Activated CD4-positive, alpha-beta T cell treated with anti-CD3 and anti-CD28 coated beads, Interleukin-2, amount 10 ng/mL, durations not matched to agents 24 days and 14 days (primary cell): ENCODE measurements at places on chromosomes 2 and 18. TPM values are rescaled to one million over a fixed set of nuclear protein-coding genes. Genes with fewer than 3 reads are reported as not detected.

DNA sequence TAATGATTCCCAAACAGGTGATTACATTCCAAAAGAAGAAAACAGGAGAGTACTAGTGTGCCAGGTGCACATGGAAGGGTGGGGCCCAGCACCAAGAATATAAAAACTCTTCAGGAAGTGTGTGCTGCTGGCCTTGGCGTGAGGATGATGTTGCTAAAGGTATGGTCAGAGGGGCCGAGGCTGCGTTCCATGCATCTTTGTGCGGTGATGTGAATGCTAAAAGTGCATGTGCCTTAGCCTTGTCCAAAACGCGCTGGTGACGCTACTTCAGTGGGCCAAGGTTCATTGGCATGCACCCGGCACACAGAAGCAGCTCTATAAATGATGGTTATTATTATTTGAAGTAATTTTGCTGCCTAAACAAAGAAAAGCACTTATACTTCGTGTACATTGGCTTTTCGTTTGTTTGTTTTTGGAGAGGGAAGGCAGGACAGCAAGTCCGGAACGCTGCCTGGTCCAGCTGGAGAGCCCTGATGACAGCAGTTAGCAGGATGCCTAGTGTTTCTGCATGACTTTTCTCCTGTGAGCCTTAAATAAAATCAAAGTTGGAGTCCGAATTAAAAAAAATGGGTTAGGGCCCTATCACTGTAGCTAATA lies 2.9 kb downstream of the ALKAL2 start:
- peaks cover 22% of the 10 kb centered on the region for H3K36me3 ChIP-seq
- peaks cover 29% of the 10 kb centered on the region for H3K27me3 ChIP-seq
- H3K4me1 ChIP-seq = peaks cover 2% of the 10 kb centered on the region
- H3K4me3 ChIP-seq = no peak overlapping the region
- H3K27ac ChIP-seq = no peak overlapping the region
- peak; percentile 41 for DNase-seq

DNA sequence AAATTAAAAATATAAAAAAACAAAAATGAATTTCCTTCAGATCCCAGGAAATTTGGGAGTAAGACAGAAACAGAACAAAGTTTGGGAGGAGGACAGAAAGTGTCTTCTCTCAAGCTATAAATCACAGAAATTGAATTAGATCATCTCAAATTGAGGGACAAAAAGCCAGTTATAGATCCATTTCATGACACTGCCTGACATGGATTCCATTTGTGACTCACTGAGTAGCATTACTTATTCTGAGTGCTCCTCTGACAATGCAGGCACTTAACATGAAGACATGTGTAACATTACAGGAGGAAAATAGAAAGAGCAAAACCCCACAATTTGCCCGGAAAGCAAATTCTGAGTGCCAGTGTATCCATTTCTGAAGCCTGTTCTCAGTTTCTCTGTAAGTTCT lies 63.9 kb upstream of the CREB1 start:
- peaks cover 22% of the 10 kb centered on the region for H3K4me1 ChIP-seq
- DNase-seq = no peak
- H3K36me3 ChIP-seq = no peaks in the 10 kb centered on the region
- H3K27me3 ChIP-seq = no peaks in the 10 kb centered on the region
- H3K4me3 ChIP-seq = no peak overlapping the region

The MEP1B gene
- total RNA-seq = not detected in 2 replicates

The SERPINB10 gene
- not detected in 2 replicates for total RNA-seq

The PGAP1 gene
- 22.6 and 27.1 TPM in 2 replicates for total RNA-seq

- H3K36me3 ChIP-seq = peaks cover 9% of the 10 kb centered on the region
- peaks cover 41% of the 10 kb centered on the region for H3K4me1 ChIP-seq
- no peak overlapping the region for H3K4me3 ChIP-seq
These were observed 133.8 kb downstream of the ARL4C start for GRCh38 chr2:234363011-234363487.

GRCh38 chr2:36407413-36407812 lies 51.8 kb downstream of the CRIM1 start:
- H3K36me3 ChIP-seq = no peaks in the 10 kb centered on the region
- H3K27me3 ChIP-seq = peaks cover 6% of the 10 kb centered on the region
- DNase-seq = no peak

GRCh38 chr18:22796113-22796512 lies 137.0 kb upstream of the RBBP8 start:
- DNase-seq = no peak
- H3K4me1 ChIP-seq = no peaks in the 10 kb centered on the region
- no peak overlapping the region for H3K4me3 ChIP-seq
- no peaks in the 10 kb centered on the region for H3K36me3 ChIP-seq
- H3K27ac ChIP-seq = no peak overlapping the region

DNA sequence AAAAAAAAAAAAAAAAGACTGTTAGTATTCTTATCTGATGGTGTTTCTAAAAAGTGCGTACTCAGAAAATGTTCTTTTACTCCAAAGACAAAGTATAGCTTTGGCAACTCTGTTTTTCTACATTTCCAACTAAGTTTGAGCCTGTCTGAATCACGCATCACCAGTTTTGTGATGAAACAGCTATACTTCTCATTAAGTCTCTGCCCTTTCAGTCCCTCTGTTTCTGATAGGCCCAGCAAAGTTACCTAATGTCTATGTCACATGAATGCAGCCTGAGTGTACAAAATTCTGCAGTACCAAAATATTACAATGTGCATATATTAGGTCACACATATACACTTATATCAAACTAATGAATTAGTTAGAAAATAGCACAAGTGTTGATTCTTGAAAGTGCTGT lies 22.4 kb downstream of the TWSG1 start:
- H3K36me3 ChIP-seq = no peaks in the 10 kb centered on the region
- no peak for DNase-seq
- no peak overlapping the region for H3K4me3 ChIP-seq
- no peaks in the 10 kb centered on the region for H3K4me1 ChIP-seq

- no peak overlapping the region for H3K27ac ChIP-seq
- H3K27me3 ChIP-seq = peaks cover 13% of the 10 kb centered on the region
- H3K36me3 ChIP-seq = no peaks in the 10 kb centered on the region
These were observed 190.1 kb downstream of the CDCA7 start for GRCh38 chr2:173544641-173545363.

GRCh38 chr18:28176698-28176947 lies 307 bp downstream of the CDH2 start:
- H3K4me1 ChIP-seq = peaks cover 6% of the 10 kb centered on the region
- DNase-seq = no peak
- peaks cover 3% of the 10 kb centered on the region for H3K36me3 ChIP-seq
- H3K27ac ChIP-seq = no peak overlapping the region
- H3K4me3 ChIP-seq = peak overlapping the region; percentile 77

The DHRS9 gene
- 4.5 and 5.2 TPM in 2 replicates for total RNA-seq
